ENCODE measurements at places on chromosomes 16 and 17. TPM values are rescaled to one million over a fixed set of nuclear protein-coding genes. Genes with fewer than 3 reads are reported as not detected.

GRCh38 chr16:66576296-66576695 lies 3.0 kb upstream of the CMTM2 start:
- peaks cover 59% of the 10 kb centered on the region for H3K4me1 ChIP-seq
- no peak overlapping the region for H3K27ac ChIP-seq
- no peaks in the 10 kb centered on the region for H3K27me3 ChIP-seq
- H3K36me3 ChIP-seq, result no peaks in the 10 kb centered on the region
- no peak overlapping the region for H3K4me3 ChIP-seq
- no peak for DNase-seq

GRCh38 chr17:51422634-51423033 lies 162.3 kb downstream of the UTP18 start:
- H3K27ac ChIP-seq, result no peak overlapping the region
- no peak overlapping the region for H3K4me3 ChIP-seq
- H3K27me3 ChIP-seq, result peaks cover 21% of the 10 kb centered on the region
- H3K36me3 ChIP-seq, result no peaks in the 10 kb centered on the region

DNA sequence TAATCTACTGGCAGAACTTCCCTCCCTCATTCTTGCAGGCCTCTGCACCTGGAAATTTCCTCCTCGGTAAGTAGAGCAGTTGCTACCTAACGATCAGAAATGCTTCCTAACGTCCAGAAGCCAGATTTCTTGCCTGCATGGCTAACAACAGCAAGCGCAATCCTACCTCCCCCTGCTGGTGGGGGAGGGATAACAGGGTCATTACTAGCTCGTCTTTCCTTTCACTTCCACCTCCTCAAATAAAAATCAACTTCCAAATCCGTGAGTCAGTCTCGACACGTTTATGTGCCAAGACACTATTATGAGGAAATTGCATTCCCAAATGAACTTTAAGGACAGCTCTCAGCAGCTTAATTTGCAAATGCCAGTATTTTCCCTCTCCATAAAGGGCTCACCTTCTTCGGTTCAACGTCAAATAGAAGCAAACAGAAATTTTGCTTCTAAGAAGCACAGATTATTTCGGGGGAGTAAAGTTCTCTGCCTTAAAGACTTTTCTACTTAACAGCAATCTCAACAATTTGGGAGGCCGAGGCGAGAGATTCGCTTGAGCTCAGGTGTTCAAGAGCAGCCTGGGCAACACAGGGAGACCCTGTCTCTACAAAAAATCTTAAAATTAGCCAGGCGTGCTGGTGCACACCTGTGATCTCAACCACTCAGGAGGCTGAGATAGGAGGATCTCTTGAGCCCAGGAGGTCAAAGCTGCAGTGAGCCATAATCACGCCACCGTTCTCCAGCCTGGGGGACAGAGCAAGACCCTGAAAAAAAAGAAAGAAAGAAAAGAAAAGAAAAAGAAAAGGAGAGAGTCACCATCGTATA lies 188.6 kb upstream of the PSMD7 start:
- peaks cover 5% of the 10 kb centered on the region for H3K27me3 ChIP-seq
- peak overlapping the region; percentile 68 for H3K27ac ChIP-seq
- no peak overlapping the region for H3K4me3 ChIP-seq
- no peak for DNase-seq
- H3K4me1 ChIP-seq, result no peaks in the 10 kb centered on the region

GRCh38 chr16:16850274-16850673 lies 471.3 kb downstream of the NPIPA7 start:
- no peak for DNase-seq
- H3K27ac ChIP-seq, result no peak overlapping the region
- no peaks in the 10 kb centered on the region for H3K4me1 ChIP-seq
- no peaks in the 10 kb centered on the region for H3K36me3 ChIP-seq
- H3K27me3 ChIP-seq, result no peaks in the 10 kb centered on the region

DNA sequence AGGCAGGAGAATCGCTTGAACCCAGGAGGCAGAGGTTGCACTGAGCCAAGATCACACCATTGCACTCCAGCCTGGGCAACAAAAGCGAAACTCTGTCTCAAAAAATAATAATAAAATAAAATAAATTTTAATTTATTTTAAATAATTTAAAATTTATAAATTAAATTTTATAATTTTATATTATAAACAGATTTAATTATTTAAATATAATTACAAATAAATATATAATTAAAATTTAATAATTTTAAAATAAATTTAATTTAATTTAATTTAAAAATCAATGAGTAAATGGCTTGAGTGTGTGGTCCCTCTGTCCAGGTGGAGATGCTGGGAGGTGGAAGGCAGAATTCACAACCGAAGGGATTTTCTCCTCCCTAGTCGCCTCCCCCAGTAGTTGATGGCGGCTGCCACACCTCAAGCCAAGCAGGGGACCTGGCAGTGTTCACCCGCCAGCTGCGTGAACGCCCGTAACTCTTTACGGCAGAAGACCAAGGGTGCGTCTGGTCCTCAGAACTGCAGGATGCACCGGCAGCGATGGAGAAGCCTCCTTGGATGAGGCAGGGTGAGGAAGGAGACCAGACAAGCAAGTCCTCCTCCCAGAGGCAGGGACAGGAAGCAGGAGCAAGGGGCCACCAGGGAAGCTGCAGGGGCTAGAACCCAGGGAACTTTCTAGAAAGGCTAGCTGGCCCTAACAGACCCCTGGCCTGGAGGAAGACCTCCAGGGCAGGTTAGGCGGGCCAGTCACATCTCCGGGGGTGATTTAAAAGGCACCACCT lies 22.9 kb upstream of the KRT17 start:
- H3K4me1 ChIP-seq, result peaks cover 30% of the 10 kb centered on the region
- H3K4me3 ChIP-seq, result no peak overlapping the region
- H3K36me3 ChIP-seq, result no peaks in the 10 kb centered on the region
- no peak for DNase-seq
- no peak overlapping the region for H3K27ac ChIP-seq

DNA sequence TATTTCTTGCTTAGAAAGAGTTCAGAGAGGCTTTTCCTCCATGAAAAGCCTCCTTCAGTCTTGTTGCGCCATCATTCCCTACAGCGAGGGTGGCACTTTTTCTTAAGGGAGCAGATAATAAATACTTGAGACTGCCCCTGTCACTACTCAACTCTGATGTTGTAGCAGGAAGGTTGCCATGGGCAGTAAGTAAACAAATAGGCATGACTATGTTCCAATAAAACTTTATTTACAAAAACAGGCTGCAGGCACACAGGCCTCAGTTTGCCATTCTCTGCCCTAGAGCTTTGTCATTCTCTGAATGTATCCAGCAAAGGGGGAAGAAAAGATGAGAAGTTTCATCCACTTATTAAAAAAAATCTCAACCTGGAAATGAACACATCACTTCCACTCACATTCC lies 60.4 kb downstream of the MYOCD start:
- no peak for DNase-seq
- H3K36me3 ChIP-seq, result peaks cover 2% of the 10 kb centered on the region
- H3K4me3 ChIP-seq, result no peak overlapping the region
- H3K4me1 ChIP-seq, result peaks cover 36% of the 10 kb centered on the region

Gene ACSM3
- 1.9 TPM for total RNA-seq

Data from chondrocyte (in vitro differentiated cells).